Stimulated activated CD4-positive, alpha-beta T cell treated with anti-CD3 and anti-CD28 coated beads, Interleukin-1b, Interleukin-23, amount 100 ng/mL, for 1 hour (primary cell): ENCODE measurements at places on chromosomes 5 and 9.

DNA sequence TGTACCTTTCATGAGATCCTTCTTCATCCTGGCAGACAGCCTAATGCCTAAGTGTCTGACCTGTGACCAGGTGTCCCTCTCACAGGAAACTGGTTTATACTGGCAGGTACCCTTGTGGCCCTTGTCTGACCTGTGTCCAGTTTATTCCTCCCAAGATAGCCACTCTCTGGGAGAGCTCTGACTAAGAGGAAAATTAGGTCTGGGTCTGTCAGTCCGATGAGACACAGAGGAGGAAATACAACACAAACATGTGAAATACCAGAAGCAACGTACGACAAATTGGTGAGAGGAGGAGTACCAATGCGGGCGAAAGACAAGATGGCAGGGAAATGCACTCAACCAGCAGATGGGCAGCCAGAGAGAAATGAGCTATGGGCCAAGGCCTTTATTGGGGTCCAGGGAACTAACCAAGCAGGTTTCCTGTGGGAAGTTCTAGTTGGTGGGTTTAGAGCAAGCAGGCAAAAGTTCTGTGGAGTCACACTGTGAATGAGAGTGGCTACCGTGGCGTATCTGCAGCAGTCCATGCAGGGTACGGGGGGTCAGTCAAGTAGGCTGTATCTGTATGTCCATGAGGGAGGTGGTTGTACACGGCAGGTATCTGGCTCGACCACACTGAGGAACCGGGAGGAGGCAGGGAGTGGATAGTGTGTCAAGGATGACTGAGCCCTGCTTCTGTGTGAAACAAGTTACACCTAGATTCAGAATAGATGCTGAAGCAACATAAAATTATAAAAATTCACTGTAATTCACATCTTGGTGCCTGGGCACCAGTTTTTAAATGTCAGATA is 109.0 kb downstream of the MLLT3 start:
- no peak for DNase-seq

GRCh38 chr5:39016587-39017275 is 57.5 kb downstream of the RICTOR start:
- no peak for DNase-seq

DNA sequence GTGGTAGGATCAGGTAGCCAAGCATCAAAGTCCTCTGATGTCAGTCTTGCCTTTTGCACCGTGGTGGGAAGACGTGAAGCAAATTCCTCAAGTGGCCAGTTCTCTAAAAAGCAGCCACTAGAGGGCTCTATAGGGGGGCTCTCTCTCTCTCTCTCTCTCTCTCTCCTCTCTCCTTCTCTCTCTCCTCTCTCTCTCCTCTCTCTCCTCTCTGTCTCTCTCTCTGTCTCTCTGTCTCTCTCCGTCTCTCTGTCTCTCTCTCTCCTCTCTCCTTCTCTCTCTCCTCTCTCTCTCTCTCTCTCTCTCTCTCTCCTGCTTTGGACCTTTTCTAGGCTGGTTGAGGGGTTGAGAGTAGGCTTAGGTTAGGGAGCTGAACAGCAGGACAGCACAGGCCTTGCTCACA is 13.9 kb upstream of the OSMR start:
- DNase-seq, result no peak

DNA sequence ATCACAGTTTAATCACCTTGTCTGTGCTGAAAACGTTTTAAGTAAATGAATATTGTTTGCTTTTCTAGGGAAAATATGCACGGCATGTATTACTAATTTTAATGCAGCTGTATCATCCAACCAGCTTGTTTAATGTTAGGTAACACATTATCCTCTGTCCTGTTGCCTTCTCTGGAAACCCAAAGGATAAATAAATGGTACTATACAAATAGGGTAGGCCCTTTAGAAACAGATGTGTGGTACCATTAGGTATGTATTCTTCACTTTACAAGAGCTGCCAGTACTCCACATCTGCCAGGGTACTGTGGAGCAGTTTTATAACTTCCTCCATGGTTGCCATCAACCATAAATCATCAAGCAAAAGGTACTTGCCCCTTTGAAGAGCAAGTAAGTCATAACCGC is 42.9 kb downstream of the FAF2 start:
- DNase-seq, result no peak

DNA sequence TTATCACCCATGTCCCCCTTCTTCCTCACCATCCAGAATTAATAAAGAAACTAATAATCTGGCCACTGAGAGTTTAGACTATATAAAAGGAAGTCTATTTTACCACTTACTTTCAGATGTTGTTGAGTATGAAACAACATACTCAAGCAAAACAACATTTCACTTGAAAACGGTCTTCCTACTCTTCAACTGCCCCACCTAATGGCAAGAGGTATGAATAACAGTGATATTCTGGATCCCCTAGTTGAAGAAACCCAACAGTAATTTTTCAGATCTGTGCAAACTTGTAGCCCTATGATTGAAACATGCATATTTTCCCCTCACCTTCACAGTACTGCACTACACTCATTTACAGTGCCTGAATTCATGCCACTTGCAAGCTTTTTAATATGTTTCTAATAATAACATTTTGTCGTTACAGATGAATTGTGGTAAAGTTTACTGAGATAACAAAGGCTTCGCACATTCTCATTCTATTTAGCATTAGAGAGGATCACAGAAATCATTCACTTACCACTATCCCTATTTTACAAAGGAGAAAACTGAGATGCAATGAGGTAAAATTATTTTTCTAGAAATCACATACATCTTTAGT is 267.9 kb upstream of the PDE4D start:
- no peak for DNase-seq

DNA sequence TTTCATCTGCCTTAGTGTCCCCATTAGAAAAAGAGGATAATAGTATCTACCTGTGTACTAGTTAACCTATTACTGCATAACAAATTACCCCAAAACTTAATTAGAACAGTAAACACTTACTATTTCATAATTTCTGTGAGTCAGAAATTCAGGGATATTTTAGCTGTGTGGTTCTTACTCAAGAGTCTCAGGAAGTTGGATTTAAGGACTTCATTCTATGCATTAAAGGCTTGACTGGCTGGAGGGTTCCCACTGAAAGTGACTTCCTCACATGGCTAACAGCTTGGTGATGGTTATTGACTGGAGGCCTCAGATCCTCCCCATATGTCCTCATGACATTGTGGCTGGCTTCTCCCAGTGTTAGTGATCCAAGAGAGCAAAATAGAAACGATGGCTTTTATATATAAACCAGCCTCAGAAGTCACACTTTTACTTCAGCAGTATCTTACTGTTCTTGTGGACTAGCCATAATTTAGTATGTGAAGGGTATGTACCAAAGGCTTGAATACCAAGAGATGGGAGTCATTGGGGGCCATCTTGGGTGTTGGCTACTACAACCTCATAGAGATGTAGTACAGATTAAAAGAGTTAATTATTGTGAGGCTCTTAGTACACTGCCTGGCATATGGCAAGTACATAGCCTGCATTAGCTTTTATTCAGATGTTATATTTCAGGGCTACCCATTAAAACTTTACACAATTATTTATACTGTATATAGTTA is 9.9 kb downstream of the RAD23B start:
- no peak for DNase-seq

GRCh38 chr5:93078082-93079038 is 502.7 kb downstream of the NR2F1-AS1 start:
- DNase-seq, result no peak

GRCh38 chr5:90899014-90899604 is 340.5 kb downstream of the ADGRV1 start:
- no peak for DNase-seq

GRCh38 chr5:146369691-146370090 is 31.1 kb downstream of the POU4F3 start:
- DNase-seq, result no peak

GRCh38 chr5:139843991-139844390 is 48.4 kb downstream of the PSD2 start:
- DNase-seq, result no peak

- DNase-seq, result no peak
Observed at GRCh38 chr5:11224436-11225187, 463.6 kb upstream of the DAP start.
